HCT116 (cell line): ENCODE measurements at places on chromosomes 2 and 18. TPM values are rescaled to one million over a fixed set of nuclear protein-coding genes. Genes with fewer than 3 reads are reported as not detected.
A peak's percentile ranks its signal among the peaks of the same experiment; 100 is the strongest.

CDKL4 gene
- total RNA-seq = 0.27 TPM

GRCh38 chr2:34912084-34912483 is 1313.0 kb upstream of the FAM98A start:
- no peaks in the 10 kb centered on the region for H3K4me1 ChIP-seq
- DNase-seq = no peak
- H3K36me3 ChIP-seq = no peaks in the 10 kb centered on the region
- H3K4me3 ChIP-seq = no peak overlapping the region
- no peak overlapping the region for H3K27ac ChIP-seq
- no peaks in the 10 kb centered on the region for H3K27me3 ChIP-seq

- no peaks in the 10 kb centered on the region for H3K4me1 ChIP-seq
- no peak overlapping the region for H3K27ac ChIP-seq
- no peaks in the 10 kb centered on the region for H3K36me3 ChIP-seq
- no peaks in the 10 kb centered on the region for H3K27me3 ChIP-seq
These were observed 697 bp downstream of the ITGA4 start for GRCh38 chr2:181457741-181458425.

DNA sequence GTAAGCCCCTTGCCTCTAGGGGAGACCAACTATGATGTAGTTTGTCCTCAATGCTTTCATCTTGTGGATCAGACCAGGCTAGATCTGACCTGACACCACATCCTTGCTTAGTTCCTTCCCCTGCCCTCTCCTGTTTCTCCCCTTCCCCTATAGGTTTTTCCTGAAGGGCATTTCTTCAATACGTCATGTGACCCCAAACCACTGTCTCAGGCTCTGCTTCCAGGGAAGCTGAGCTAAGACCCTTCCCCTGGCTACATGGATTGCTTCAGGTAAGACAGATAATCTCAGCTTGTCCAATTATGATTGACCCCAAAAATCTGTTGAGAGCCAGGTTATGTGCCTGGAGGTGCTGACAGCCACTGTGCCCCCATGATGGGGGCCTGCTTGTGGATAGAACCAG is 22.6 kb upstream of the TTL start:
- H3K4me1 ChIP-seq = no peaks in the 10 kb centered on the region
- DNase-seq = no peak
- no peaks in the 10 kb centered on the region for H3K36me3 ChIP-seq
- no peaks in the 10 kb centered on the region for H3K27me3 ChIP-seq

GRCh38 chr18:73987247-73987980 is 160.2 kb downstream of the FBXO15 start:
- H3K36me3 ChIP-seq = no peaks in the 10 kb centered on the region
- H3K4me1 ChIP-seq = no peaks in the 10 kb centered on the region
- no peak overlapping the region for H3K4me3 ChIP-seq
- no peak for DNase-seq
- no peaks in the 10 kb centered on the region for H3K27me3 ChIP-seq

DNAH7 gene
- not detected for total RNA-seq

GRCh38 chr2:5736886-5737285 is 44.7 kb downstream of the SOX11 start:
- DNase-seq = no peak
- no peaks in the 10 kb centered on the region for H3K27me3 ChIP-seq
- no peaks in the 10 kb centered on the region for H3K36me3 ChIP-seq
- no peak overlapping the region for H3K27ac ChIP-seq

RAPGEF4 gene
- total RNA-seq = 0.59 TPM

FKBP7 gene
- total RNA-seq = 4.5 TPM

DOK6 gene
- not detected for total RNA-seq

GRCh38 chr18:22872900-22873537 is 60.1 kb upstream of the RBBP8 start:
- H3K4me1 ChIP-seq = 0 out of 2 replicates have a peak, but pooled peaks cover 6% of the 10 kb centered on the region
- no peaks in the 10 kb centered on the region for H3K36me3 ChIP-seq
- H3K27ac ChIP-seq = no peak overlapping the region

- H3K4me3 ChIP-seq = no peak overlapping the region
- H3K4me1 ChIP-seq = no peaks in the 10 kb centered on the region
- H3K27me3 ChIP-seq = no peaks in the 10 kb centered on the region
- H3K36me3 ChIP-seq = no peaks in the 10 kb centered on the region
- no peak overlapping the region for H3K27ac ChIP-seq
- DNase-seq = no peak
These were observed 41.0 kb downstream of the CDKL4 start for GRCh38 chr2:39202639-39203369.

DNA sequence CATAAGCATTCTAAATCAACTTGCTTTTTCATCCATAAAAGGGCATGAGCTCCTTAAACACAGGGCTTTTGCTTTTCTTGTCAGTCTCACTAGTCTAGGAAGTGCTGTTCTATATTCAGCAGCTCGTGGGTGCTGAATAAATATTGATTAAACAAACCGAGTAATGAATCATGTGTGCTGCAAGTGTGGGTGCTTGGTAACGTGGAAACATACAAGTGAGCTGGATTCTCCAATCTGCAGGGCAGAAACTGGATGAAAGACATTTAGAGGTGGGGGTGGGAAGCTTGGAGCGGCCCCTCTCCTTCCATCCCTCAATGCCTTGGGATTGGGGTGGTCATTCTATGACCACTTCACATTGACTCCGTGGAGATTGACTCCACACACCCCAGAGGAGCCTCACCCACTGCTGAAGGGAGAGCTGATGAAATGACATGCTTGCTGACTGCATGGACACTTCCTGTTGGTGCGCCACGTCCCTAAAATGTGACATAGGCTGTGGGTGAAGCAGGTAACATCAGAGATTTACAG is 114.6 kb downstream of the DOCK10 start:
- H3K4me3 ChIP-seq = no peak overlapping the region
- DNase-seq = no peak
- H3K27ac ChIP-seq = no peak overlapping the region
- H3K36me3 ChIP-seq = no peaks in the 10 kb centered on the region

- H3K27ac ChIP-seq = no peak overlapping the region
- H3K4me1 ChIP-seq = no peaks in the 10 kb centered on the region
- H3K36me3 ChIP-seq = no peaks in the 10 kb centered on the region
- peaks cover 21% of the 10 kb centered on the region for H3K27me3 ChIP-seq
- H3K4me3 ChIP-seq = no peak overlapping the region
- no peak for DNase-seq
These were observed 96.0 kb upstream of the FHL2 start for GRCh38 chr2:105494683-105495425.

DNA sequence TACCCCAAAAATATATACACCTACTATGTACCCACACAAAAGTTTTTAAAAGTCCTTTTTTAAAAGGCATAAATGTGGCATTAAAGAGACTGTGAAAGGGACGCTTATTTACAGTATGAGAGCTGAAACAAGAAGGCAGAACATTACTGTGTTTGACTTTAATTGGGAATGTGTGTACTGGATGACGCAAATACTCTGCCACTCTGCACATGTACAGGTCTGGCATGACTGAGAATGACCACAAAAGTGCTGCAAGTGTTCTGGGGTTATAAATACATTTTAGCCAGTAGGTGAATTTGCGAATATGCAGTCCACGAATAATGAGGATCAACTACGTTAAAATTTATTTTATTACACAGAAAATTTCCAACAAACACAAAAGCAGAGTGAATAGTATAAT is 11.4 kb downstream of the DARS1 start:
- H3K4me1 ChIP-seq = no peaks in the 10 kb centered on the region
- no peak for DNase-seq
- H3K4me3 ChIP-seq = no peak overlapping the region
- no peak overlapping the region for H3K27ac ChIP-seq
- no peaks in the 10 kb centered on the region for H3K27me3 ChIP-seq

MRPS9 gene
- total RNA-seq = 49.7 TPM

BOLL gene
- total RNA-seq = not detected

BCL2L11 gene
- total RNA-seq = 17.8 TPM

TCF4 gene
- total RNA-seq = 0.42 TPM

SLC66A2 gene
- 44.9 TPM for total RNA-seq

DNA sequence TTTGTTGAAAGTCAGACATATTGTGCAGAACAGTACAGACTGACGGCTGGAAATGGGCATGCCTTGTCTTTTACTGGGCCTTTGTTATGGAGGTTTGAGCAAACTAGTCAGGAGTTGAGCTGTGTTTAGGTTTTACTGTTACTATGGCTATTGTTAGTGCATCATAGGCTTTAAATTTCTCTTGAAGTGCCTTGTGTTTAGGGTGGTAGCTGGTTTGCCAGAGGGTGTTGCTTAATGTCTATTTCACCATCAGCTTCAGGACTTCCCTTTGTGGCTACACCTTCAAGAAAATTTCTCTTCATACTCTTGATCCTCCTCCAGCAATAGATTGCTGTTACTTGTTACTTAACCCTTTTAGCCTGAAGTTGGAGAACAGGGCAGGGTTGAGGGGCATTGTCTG is 104.6 kb downstream of the CAPN13 start:
- H3K4me3 ChIP-seq = no peak overlapping the region
- H3K27ac ChIP-seq = no peak overlapping the region
- no peaks in the 10 kb centered on the region for H3K4me1 ChIP-seq
- H3K36me3 ChIP-seq = no peaks in the 10 kb centered on the region

GRCh38 chr2:203621981-203622515 is 84.4 kb upstream of the CD28 start:
- H3K36me3 ChIP-seq = no peaks in the 10 kb centered on the region
- no peak for DNase-seq
- H3K27me3 ChIP-seq = no peaks in the 10 kb centered on the region
- H3K4me3 ChIP-seq = no peak overlapping the region
- no peaks in the 10 kb centered on the region for H3K4me1 ChIP-seq

GRCh38 chr2:111050701-111051376 is 69.9 kb upstream of the BCL2L11 start:
- H3K36me3 ChIP-seq = no peaks in the 10 kb centered on the region
- no peak for DNase-seq
- H3K4me3 ChIP-seq = no peak overlapping the region

MROH2A gene
- total RNA-seq = not detected

DNA sequence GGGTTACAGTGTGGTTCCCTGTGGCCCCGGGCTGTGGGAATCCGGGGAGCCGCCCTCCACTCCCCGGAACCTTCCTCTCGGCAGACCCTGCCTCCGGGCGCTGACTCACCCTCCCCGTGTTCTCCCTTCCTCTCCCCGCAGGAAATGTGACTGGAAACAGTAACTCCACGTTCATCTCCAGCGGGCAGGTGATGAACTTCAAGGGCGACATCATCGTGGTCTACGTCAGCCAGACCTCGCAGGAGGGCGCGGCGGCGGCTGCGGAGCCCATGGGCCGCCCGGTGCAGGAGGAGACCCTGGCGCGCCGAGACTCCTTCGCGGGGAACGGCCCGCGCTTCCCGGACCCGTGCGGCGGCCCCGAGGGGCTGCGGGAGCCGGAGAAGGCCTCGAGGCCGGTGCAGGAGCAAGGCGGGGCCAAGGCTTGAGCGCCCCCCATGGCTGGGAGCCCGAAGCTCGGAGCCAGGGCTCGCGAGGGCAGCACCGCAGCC is 59.5 kb downstream of the TNFRSF11A start:
- H3K4me3 ChIP-seq = no peak overlapping the region
- peaks cover 11% of the 10 kb centered on the region; the same call in 1 of the 2 replicates for H3K4me1 ChIP-seq
- no peaks in the 10 kb centered on the region for H3K27me3 ChIP-seq
- H3K27ac ChIP-seq = no peak overlapping the region

GRCh38 chr2:227906991-227907390 is 35.6 kb downstream of the DAW1 start:
- H3K27me3 ChIP-seq = no peaks in the 10 kb centered on the region
- H3K27ac ChIP-seq = no peak overlapping the region
- no peak for DNase-seq

MC4R gene
- not detected for total RNA-seq

- no peaks in the 10 kb centered on the region for H3K4me1 ChIP-seq
- H3K27ac ChIP-seq = no peak overlapping the region
- H3K27me3 ChIP-seq = no peaks in the 10 kb centered on the region
- no peak overlapping the region for H3K4me3 ChIP-seq
These were observed 188.8 kb upstream of the GULP1 start for GRCh38 chr2:188102881-188103280.

GRCh38 chr2:8671176-8671575 is 10.7 kb upstream of the ID2 start:
- no peak overlapping the region for H3K4me3 ChIP-seq
- no peaks in the 10 kb centered on the region for H3K27me3 ChIP-seq
- no peak for DNase-seq

- no peaks in the 10 kb centered on the region for H3K4me1 ChIP-seq
- H3K36me3 ChIP-seq = no peaks in the 10 kb centered on the region
- no peaks in the 10 kb centered on the region for H3K27me3 ChIP-seq
These were observed 795 bp upstream of the SETBP1 start for GRCh38 chr18:44679914-44680272.

DNA sequence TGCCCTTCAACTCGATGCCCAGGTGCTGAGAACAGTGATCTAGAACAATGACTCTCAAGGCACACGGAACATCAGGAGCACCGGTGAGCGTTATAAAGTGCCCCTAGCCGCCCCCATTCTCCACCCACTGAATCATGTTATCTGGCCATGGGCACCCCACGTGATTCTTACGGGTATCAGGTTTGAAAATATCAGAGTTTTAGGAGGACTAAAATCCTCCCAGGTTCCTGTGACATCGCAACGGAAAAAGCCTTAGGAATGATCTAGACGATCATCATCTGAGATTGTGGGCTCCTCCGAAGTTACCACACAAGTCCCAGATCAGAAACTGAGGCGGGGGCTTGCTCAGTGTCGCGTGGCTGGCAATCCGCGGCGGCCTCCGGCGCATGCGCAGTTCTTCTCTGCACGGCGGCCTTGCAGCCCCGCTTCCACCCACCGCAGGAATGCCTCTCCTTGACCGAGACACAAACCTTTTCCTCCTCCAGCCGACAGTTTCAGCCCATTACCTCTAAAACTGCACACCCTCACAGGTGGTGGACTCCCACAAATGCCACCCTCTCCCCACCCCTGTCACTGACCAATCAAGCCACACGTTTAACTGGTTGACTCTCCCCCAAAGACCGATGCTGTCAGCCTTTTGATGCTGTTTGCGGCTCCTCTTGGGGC is 5.8 kb upstream of the MRPL33 start:
- H3K27ac ChIP-seq = peak overlapping the region; percentile 55
- H3K36me3 ChIP-seq = no peaks in the 10 kb centered on the region
- no peaks in the 10 kb centered on the region for H3K27me3 ChIP-seq
- H3K4me3 ChIP-seq = peak overlapping the region; percentile 62
- H3K4me1 ChIP-seq = peaks cover 43% of the 10 kb centered on the region
- peak; percentile 55 for DNase-seq

TRIM43 gene
- total RNA-seq = not detected

DNA sequence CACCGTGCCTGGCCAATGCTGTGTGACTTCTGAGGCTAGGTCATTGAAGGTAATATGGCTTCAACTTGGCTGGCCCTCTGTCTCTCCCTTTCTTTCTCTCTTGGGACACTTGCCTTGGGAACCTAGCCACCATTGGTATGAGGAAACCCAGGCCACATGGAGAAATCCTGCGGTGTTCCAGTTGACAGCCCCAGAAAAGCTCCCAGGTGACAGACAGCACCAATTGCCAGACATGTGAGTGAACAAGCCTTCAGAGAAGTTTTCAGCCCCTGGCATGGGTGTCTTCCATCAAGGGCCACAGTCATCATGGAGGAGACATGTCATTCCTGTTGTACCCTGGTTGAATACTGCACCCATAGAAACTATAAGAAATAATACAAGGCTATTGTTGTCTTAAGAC is 186.6 kb downstream of the RAB3GAP1 start:
- no peaks in the 10 kb centered on the region for H3K4me1 ChIP-seq
- DNase-seq = no peak
- H3K4me3 ChIP-seq = no peak overlapping the region
- H3K27ac ChIP-seq = no peak overlapping the region

GRCh38 chr2:64797881-64798575 is 144.3 kb upstream of the SERTAD2 start:
- DNase-seq = no peak
- H3K4me3 ChIP-seq = no peak overlapping the region
- peaks cover 36% of the 10 kb centered on the region for H3K4me1 ChIP-seq

- H3K27ac ChIP-seq = no peak overlapping the region
- peaks cover 13% of the 10 kb centered on the region; the same call in 1 of the 2 replicates for H3K27me3 ChIP-seq
- H3K36me3 ChIP-seq = no peaks in the 10 kb centered on the region
- no peak for DNase-seq
- no peak overlapping the region for H3K4me3 ChIP-seq
- H3K4me1 ChIP-seq = no peaks in the 10 kb centered on the region
These were observed 64.8 kb downstream of the ARHGAP25 start for GRCh38 chr2:68799140-68800026.

DLGAP1 gene
- total RNA-seq = 0.39 TPM

DES gene
- total RNA-seq = 4.2 TPM
